ENCODE measurements at places on chromosomes 12 and 14. TPM values are rescaled to one million over a fixed set of nuclear protein-coding genes. Genes with fewer than 3 reads are reported as not detected.

- DNase-seq: no peak
Observed at GRCh38 chr12:108078428-108078827, 50.7 kb upstream of the WSCD2 start.

GRCh38 chr12:2294651-2295475 lies 242.1 kb downstream of the CACNA1C start:
- peak; percentile 64 for DNase-seq

Gene KRT73
- total RNA-seq: 3.0 TPM

GRCh38 chr14:23639048-23639890 lies 3.1 kb downstream of the DHRS2 start:
- DNase-seq: no peak

DNA sequence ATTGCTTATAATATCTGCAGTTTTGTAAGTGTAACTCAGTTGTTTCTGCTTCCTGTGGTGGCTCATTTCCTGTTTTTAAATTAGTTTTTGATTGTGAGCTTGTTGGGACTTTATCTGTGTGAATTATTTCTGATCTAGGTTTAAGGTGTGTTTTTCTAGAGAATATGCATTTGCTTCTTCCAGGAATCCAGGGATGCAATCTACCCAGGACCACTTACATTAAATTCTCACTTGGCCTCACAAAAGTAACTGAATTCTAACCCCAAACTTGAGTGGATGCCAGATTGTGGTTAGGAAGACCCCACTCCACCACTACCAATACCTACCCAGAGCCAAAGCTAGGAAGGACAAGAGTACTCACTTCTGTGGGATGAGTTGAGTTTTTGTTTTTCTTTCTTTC lies 11.9 kb downstream of the STYX start:
- DNase-seq: no peak

Gene LMNTD1
- total RNA-seq: not detected

Gene GLIPR1L2
- total RNA-seq: 0.59 TPM

- DNase-seq: no peak
Observed at GRCh38 chr12:22333186-22333712, 1.3 kb downstream of the ST8SIA1 start.

Gene TSHR
- 1.8 TPM for total RNA-seq

- DNase-seq: no peak
Observed at GRCh38 chr12:107731366-107731765, 29.6 kb downstream of the PRDM4 start.

DNA sequence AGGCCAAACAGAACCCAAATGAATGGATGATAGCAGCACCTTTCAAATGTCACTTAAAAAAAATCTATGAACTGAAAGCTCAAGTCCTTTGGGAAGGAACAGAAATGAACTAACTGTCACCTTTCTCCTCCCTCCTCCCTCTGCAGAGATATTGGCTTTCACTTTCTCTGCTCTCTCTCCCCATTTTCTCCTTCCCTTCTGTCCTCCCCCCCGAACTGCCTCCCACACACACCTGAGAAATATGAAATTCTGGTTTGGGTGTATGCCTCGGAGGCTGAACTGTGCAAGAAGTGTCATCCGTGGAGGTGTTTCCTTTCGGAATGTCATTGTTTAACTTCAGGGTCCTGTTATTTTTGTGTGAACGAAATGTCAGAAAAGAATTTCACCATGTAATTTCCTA lies 87.8 kb downstream of the NEDD1 start:
- no peak for DNase-seq
